ENCODE measurements at places on chromosomes 11 and 22.

DNA sequence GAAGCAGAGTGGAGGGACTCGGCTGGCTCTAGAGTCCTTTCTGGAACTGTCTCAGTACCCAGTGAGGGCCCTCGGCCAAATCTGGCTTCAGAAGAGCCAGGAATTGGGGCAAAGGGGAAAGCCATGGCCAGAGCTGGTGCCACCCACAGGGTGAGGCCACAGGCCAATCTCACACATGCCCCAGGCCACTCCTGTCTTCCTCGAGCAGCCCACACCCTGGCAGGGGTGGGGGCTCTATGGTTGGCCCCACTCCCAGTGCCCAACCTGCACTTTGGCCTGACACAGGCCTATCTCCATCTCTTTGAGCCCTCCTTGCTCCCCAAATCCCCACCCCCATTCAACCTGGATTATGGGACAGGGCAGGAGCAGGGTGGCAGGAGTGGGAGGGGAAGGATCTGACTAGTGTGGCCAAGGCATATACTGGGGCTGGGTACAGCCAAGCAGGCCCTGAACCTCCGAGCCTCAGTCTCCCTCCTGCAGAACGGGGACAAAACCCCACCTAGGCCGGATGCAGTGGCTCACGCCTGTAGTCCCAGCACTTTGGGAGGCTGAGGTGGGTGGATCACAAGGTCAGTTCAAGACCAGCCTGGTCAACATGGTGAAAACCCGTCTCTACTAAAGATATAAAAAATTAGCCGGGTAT is 6.9 kb downstream of the TST start:
- no peak for DNase-seq

DNA sequence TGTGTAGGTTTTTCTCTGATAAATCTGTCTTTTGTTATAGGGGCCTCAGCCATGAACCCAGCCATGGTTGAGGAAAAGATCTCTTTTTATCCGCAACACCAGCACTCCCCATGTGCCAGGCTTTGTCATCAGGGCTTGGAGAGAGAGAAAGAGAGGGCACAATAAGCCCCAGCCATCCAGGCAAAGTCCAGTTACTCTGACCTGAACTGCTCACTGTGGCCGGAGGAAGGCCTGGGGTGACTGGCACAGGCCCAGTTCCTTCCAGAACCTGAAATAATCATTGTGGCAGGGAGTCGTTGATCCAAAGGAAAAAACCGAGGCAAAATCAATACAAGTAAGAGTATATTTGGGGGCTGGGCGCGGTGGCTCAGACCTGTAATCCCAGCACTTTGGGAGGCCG is 3.9 kb upstream of the ARHGAP8 start:
- no peak for DNase-seq

DNA sequence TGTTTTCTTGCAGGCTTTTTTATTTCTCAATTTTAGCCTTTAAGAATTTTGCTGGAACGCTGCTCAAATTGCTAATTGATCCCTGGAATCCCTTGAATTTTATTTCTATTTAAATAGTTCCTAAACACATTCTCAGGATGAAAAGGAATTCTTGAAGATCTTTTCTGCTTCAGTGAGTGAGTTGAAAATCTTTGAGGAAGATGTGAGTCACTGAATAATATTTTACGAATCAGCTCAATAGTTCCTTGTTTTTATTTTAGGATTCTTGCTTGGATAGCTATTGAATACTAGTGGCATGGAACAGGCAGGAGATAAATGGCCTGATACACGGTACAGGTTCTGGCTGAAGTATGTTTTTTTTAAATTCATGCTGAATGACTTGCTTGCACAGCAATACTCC is 194.6 kb upstream of the CCDC90B start:
- DNase-seq = no peak

- no peak for DNase-seq
Observed at GRCh38 chr11:110141812-110142211, 48.6 kb downstream of the ZC3H12C start.

DNA sequence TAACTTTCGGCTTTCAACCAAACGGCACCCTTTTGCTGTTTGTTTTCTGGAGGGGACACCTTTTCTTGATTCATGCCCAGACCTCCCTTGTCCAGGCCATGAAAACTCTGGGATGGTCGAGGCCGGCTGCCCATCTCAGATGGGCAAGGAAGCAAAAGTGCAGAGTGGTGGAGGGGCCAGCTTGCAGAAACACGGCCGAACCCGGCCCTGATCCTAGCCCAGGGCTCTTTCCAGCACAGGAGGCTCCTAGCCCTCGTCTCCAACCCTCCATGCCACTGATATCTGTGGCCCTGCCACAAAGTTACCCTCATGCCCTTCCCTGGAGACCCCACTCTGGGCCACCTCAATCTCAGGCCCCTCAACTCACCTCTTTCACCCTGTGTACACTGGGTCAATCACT is 18.9 kb upstream of the SLC22A12 start:
- no peak for DNase-seq

- DNase-seq = no peak
Observed at GRCh38 chr11:70525006-70525405, 126.7 kb downstream of the CTTN start.

DNA sequence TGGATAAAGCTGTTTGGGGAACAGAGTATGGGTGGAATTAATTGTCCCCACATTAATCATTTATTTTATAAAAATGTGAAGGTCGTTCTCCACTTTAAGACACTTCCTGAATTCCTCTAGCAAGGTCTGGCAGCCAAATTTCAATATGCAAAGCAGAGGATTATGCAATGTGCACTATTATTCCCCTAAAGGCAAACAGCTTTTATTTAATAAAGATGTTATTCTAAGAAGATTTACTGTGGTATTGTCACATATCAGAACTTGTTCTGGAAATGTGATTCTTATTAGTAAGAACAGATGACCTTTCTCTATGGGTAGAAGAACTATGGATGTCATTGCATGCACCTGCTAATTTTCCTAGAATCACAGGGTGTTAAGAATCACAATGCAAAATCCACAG is 1128.8 kb upstream of the CCDC90B start:
- no peak for DNase-seq

- DNase-seq = no peak
Observed at GRCh38 chr11:117315285-117316196, 515 bp downstream of the BACE1 start.

DNA sequence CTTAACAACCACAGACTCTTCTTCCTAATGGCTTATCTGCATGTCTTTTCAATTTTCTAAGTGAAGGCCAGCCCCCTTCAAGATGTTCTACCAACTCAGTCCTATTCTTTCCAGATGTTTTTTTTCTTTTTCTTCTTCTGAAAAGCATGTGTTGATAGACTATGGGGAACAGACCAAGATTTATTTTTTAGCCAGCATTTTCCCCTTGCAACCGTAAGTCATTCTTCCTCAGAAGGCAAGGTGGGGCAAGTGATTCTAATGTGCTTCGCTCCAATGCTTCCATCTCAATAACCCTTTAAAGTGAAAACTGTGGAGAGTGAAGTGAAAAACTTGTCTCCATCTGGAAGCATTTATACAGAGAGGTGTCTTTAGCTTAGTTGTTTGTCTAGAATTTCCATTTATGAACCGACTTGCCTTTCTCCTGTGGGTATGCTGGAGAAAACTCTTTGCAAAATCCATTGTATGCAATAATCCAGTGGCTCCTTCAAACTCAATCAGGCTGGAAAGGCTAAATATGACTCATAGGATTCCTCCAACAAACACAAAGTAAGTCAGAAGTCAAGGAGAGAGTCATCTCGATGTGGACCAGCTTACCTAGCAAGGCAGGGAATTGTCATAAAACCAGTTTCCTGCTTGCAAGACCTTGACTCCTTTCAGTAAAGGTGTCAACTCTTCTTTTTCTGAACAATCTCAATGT is 83.7 kb downstream of the MAML2 start:
- no peak for DNase-seq

GRCh38 chr11:128594226-128594625 is 6.9 kb upstream of the ETS1 start:
- no peak for DNase-seq
